ENCODE measurements at places on chromosomes 11 and 22.

GRCh38 chr11:62069374-62069773, 54.4 kb upstream of the INCENP start:
- no peak for DNase-seq

DNA sequence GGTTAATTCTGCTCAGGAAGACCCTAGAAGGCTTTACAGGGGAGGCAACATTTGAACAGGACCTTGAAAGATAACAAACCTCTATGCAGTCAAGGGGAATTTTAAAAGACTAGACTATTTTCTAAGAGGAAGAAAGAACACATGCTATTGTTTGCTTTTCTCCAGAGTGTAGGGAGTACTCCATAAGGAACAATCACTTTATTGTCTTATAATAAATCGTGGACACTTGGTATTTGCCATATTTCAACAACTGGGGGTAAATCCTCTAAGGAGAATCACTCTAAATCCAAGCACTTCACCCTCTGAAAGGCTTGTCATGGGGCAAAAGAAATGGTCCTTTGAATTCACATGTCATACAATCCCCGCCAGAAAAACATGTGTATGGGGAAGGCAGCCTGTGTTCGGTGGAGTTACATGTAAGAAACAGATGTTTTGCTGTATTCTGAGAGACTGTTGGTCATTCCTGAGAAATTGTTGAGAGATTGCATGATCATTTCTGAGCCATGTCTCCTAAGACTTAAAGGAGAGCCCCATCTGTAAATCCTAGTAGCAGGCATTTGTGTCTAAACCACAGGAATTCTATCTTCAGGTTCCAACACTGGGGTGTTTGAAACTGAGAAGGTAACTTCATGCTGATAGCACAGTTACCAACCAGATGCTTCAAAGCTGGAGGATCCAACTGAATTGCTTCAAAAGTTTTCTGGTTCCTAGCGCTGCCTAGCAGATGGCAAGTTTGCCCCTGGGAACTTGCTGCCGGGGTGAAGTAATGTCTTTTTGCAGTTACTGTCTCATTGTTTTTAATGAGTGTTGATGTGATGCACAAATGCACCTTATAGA, 66.8 kb downstream of the FZD4 start:
- DNase-seq = no peak

DNA sequence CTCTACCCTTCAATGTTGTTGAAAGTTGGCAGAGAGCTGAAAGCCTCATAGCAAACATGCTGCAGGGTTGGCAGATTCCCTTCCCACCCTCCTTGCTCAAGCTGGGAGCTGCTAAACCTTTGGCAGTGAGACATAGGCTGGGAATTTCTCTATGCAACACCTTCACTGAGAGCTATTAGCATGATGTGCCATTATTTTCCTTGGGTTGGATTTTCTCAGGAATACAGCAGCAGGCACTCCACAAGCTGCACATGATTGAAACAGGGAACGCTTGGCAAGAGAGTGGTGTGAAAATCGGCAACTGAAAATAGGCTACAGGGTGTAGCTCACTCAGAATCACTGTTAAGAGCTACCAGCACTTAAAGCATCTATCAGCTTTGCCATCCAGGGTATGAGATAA, 9.6 kb upstream of the ALKBH3 start:
- DNase-seq = no peak

- DNase-seq = no peak
These were observed 11.5 kb upstream of the NEAT1 start for GRCh38 chr11:65410936-65411680.

DNA sequence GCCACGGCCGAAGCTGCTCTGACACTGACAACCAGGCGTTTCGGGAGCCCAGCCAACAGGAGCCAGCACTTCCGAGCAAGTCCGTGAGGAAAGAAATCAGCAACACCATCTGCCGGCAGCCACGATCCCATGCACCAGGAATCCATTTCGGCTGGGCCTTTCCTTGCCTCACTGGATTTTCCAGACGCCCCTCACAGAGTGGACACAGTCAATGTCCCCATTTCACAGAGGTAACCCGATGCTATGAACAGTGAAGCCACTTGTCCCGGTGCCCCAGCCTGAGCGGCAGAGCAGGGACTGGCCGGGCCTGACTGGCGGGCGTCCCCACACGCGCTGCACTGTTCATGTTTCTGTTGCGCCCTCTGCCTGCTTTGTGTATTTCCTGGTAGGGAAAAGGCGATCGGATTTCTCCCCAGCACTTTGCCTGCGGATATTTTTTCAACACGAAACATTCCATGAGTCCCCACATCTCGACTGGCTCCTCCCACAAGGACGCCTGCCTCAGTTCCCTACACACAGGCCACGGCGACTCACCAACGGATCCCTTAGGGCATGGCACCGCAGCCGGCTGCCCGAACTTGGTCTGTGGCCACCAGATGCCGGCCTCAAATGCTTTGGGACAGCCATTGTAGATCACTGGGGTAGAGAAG, 55.3 kb downstream of the TRMU start:
- DNase-seq = no peak

DNA sequence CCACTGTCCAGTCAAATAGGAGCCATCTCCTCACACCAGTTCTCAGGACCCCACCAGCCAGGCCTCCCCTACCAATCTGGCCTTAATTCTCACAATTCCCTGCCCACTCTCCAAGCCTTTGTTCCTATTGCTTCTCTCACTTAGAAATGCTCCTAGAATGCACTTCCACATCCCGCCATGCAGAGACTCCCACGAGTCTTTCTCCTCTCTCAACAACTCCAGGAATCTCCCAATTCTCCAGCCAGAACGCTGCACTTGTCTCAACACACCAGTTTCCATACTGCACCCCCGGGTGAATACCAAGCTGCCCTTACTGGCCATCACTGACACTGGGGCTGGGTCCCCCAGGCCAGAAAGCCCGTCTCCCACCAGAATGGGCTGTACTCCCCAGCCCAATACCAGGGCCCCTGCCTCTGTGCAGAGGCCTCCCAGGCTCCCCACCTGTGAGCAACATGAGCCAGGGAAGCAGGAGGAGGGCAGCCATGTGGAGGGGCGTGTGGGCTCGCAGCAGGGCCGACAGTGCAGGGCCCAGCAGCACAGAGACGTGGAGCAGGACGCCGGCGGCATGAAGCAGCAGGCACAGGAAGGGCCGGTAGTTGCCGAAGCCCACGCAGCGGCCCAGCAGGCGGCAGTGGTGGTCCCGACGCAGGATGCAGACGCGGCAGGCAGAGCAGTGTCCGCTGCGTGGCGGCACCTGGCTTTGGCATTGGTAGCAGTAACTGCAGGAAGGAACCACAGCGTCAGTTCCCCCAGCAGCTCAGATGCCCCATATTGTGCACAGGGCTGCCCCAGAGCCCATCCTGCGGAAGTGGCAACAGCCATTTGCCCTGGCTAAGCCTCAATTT, 2.4 kb downstream of the ZDHHC24 start:
- no peak for DNase-seq

- DNase-seq = no peak
These were observed 47.8 kb downstream of the COPB1 start for GRCh38 chr11:14451825-14452224.

DNA sequence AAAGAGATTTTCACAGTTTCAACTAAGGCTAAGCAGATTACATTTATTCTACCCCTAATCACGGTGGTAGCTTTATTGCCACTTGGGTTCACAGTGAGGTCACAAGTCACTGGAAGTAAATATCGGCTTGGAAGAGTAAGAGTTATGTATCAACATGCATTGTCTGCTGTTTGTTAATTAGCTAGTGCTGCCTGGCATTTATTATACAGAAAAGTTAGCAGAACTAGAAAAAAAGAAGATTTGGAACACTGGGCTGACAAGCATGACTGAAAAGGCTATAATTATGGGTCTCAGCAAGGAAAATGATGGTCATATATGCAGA, 13.7 kb upstream of the RAB38 start:
- DNase-seq = no peak

- DNase-seq = no peak
These were observed 769.5 kb upstream of the LUZP2 start for GRCh38 chr11:23727387-23727786.

GRCh38 chr11:95832763-95833162, 42.5 kb downstream of the CEP57 start:
- DNase-seq = no peak

GRCh38 chr22:28246397-28246796, 327.3 kb upstream of the PITPNB start:
- no peak for DNase-seq

DNA sequence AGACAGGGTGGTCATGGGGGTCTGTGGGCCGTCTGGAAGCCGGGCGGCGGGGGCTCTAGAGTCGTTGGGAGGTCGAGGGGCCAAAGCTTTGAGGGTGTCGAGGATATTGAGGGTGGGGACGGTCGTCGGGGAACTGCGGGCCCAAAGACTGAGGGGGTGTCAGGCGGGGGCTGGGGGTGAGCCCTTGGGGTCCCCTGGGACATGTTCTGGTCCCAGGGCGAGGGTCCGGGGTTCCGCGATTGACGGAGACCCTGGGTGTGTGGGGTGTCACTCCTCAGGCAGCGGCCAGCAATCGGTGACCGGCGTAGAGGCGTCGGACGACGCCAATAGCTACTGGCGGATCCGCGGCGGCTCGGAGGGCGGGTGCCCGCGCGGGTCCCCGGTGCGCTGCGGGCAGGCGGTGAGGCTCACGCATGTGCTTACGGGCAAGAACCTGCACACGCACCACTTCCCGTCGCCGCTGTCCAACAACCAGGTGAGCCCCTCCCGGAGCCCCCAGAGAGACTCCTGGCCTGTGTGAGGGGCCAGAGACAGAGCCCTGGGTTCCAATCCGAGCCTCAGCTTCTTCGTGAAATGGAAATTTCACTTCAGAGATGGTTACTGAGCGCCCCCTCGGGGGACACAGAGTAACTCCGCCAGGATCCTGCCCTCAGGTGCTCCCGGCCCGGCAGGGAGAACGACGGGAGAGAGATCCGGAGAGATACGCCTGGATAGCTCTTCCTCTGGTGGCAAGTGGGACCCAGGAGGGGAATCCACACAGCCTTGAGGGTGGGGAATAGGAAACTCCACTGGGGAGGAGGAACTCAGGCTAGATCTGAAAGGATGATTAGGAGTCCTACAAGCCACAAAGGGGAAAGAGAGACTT, 714 bp downstream of the SDF2L1 start:
- no peak for DNase-seq

- no peak for DNase-seq
These were observed 62.1 kb downstream of the THAP12 start for GRCh38 chr11:76318744-76319384.

GRCh38 chr11:62504158-62504973, 42.2 kb downstream of the AHNAK start:
- no peak for DNase-seq

GRCh38 chr22:17250380-17251082, 31.3 kb upstream of the ADA2 start:
- DNase-seq = no peak

GRCh38 chr11:120376547-120377182, 40.5 kb downstream of the ARHGEF12 start:
- no peak for DNase-seq

GRCh38 chr11:79243422-79244210, 197.2 kb downstream of the TENM4 start:
- DNase-seq = no peak

GRCh38 chr11:26931248-26931631, 62.7 kb upstream of the FIBIN start:
- DNase-seq = no peak

GRCh38 chr11:35232891-35233330, 93.9 kb downstream of the CD44 start:
- DNase-seq = no peak

DNA sequence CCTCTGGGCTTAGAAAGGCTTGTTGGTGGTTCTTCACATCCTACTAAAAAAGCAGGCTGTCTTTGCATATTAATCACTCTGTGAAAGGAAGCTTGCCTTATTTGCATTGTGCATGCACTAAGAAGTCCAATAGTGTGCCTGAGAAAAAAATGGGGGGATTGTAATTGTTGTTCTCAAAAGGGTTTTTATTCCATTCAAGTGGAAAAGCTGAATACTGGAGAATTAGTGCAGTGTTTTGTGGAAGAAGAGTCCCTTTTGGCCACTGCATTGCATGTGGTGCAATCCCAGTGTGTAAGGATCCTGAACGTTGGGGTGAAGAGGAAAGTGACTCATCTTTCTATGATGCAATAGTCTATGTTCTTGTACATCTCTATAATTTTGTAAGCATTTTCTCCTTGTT, 16.5 kb downstream of the NCAM1 start:
- no peak for DNase-seq

GRCh38 chr11:22554221-22554620, 71.4 kb downstream of the FANCF start:
- DNase-seq = no peak

DNA sequence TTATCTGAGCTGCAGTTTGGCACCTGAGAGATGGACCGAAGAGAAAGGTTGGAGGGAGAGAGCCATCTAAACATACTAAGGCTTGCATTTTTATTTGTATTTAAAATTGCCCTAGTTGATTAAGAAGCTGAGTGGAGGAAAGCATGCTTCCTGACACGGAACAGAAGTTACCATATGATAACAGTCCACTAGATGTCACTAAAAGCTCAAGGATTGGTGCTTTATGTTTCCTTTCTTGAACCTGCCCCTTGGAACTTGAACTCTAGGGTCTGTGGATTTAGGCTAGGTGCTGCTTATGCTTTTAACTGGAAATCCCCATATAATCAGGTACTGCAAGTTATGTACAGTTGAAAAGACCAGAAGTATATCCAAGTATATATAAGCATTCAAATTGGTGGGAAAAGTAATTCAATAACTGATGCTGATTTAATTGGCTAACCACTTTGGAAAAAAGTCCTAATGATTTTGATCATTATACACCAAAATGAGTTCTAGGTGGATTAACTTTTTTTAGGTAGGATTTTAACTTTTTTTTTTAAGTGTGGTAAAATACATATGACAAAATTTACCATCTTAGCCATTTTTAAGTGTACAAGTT, 9.5 kb downstream of the RBMXL2 start:
- DNase-seq = no peak

DNA sequence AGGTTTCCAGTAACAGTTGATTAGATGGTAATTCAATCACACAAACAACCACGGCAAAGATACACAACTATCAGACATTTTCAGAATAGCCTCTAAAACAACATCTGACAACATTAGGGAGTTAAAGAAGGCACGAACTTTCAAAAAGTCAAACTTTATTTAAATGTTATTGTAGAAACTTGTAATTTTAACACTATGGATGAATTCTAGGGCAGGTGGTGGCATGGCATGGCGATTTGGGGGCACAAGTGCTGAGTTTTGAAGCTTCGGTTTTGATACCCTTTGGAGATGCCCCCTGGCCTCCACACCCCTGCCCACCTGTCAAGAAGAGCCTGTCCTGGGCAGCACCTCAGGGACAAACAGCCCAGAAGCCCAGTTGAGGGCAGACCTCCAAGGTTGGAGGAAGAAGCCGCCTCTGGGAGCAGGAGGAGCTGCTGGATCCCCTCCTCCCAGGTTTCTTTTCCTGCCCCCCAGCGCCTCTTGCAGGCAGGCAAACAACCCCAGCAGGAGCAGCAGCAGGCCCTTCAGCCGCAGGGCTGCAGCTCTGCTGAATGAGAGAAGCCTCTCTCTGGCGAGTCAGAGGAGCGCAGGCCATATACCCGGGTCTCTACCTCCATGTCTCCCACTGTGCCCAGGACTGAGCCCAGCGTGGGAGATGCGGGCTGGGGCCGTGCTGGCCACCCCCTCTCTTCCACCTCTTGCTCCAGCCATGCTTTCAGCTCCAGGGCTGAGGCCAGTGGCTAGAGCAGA, 102.1 kb upstream of the IGLL5 start:
- DNase-seq = no peak

All from NCI-H1436 treated with DMSO at 0.1 percent for 48 hours (cell line).